ENCODE measurements at places on chromosomes 7 and 10.

DNA sequence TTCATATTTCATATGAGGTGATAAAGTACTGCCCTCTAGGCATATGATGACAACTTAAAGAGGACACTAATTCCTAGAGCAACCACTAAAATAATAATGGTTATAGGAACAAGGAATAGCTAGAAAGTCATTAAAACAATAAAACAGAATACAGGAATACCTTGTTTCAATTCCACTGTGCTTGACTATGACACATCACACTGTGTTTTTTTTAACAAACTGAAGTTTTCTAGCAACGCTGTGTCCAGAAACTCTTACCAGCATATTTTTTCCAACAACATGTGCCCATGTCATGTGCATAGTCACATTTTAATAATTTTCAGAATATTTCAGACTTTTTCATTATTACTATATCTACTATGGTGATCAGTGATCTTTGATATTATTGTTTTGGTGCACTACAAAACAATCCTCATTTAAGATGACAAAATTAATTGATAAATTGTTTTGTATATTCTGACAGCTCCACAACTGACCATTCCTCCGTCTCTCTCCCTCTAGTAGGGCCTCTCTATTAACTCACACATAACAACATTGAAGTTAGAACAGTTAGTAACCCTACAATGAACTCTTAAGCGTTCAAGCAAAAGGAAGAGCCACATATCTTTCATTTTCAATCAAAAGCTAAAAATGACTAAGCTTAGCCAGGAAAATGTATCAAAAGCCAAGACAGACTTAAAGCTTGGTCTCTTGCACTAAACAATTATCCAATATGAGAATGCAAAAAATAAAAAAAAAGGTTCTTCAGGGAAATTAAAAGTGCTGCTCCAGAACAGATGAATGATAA lies 85.8 kb downstream of the SNX13 start:
- no peak for DNase-seq

GRCh38 chr10:101069441-101069840 lies 7.7 kb downstream of the KAZALD1 start:
- DNase-seq = no peak

DNA sequence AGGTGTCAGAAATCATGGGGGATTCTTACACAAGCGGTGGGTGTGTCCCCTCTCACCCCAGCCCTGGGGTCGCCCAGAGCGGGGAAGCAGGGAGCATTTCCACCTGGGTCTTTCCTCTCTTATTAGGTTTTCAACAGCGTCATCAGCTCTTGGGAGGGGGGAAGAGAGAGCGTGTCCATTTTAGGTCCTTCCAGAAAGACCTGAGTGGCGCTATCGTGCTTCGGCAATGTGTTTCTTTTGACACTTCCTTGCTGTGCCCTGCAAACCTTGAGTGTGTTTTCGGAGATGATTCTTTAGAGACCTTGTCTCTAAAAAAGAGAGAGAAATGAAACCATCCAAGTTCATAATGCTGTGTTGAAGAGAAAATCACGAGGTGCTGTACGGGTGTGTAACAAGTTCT lies 86.9 kb upstream of the PITRM1 start:
- no peak for DNase-seq

GRCh38 chr10:664893-665292 lies 24.6 kb downstream of the DIP2C start:
- no peak for DNase-seq

GRCh38 chr10:88164471-88164870 lies 301.0 kb downstream of the PTEN start:
- no peak for DNase-seq

Data from stimulated activated CD8-positive, alpha-beta memory T cell treated with anti-CD3 and anti-CD28 coated beads, Interleukin-7, amount 100 ng/mL, for 1 hour (primary cell).